Activated CD8-positive, alpha-beta memory T cell treated with anti-CD3 and anti-CD28 coated beads, Interleukin-2, amount 50 U/mL, for 48 hours (primary cell): ENCODE measurements at places on chromosomes 4 and X.
A peak's percentile ranks its signal among the peaks of the same experiment; 100 is the strongest.

DNA sequence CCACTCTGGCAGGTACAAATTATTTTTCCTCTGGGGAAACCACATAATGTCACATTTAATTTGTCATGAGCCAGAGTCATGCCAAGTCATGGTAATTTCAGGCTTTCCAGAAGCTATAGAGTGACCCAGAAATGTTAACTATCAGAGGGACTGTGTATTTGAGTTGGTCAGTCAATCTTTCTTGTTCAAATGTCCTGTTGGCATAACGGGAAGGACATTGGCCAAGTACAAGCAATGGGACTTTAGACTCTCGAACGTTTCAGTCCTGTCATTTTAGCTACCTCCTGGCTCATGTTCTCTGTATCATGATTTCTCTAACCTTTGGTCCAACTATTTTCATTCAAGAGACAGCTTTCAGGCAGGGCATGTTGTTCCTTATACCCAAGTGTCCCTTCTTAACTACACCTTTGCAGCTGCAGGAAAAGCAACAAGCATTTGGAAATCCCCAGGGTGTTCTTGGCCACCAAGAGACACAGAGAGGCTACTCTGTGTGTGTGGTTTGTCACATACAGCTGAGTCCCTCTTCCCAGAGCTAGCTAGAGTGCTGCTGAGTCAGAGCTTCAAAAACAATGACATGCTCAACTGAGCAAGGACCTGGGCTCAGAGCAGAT lies 142.6 kb downstream of the EGF start:
- no peak for DNase-seq

DNA sequence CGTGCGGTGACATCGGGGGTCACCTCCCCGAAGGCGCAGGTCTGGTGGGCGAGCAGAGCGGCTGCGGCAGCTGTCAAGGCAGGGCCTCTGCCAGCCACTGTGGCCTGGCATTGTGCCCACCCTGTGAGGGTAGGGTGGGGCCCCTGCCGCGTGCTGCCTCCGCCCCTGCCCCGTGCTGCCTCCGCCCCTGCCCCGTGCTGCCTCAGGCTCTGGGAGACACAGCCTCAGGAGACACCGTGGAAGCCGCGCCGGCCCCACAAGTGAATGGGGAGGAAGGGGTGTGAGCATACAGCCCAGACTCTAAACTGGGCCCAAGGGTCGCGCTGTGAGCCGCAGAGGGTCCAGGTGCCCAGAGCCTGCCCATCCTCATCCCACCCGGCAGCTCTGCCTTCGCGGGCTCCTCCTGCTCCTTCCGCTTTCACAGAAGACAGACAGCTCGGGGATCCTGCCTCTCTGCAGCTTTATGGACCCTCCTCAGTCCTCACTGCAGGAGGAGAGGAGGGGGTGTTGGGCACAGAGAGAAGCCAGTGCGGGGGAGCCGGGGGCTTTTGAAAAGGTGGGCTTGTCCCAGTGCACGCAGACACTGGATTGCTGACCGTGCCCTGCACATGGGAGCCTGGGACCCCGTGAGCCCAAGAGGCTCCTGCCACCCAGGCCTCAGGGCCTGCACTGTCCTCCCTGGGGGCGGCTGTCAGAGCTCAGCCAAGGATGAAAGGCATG lies 27.4 kb downstream of the PCGF3 start:
- DNase-seq, result no peak

- no peak for DNase-seq
Measured at GRCh38 chrX:109774136-109774535, 41.1 kb upstream of the ACSL4 start.

- no peak for DNase-seq
Measured at GRCh38 chrX:150406596-150406995, 43.5 kb downstream of the MAMLD1 start.

- no peak for DNase-seq
Measured at GRCh38 chr4:81040012-81040659, 9.6 kb downstream of the BMP3 start.

- no peak for DNase-seq
Measured at GRCh38 chrX:22968494-22968893, 31.3 kb upstream of the DDX53 start.

- no peak for DNase-seq
Measured at GRCh38 chr4:17376205-17376604, 135.7 kb downstream of the QDPR start.

GRCh38 chrX:94515009-94515408 lies 841.0 kb downstream of the FAM133A start:
- no peak for DNase-seq

DNA sequence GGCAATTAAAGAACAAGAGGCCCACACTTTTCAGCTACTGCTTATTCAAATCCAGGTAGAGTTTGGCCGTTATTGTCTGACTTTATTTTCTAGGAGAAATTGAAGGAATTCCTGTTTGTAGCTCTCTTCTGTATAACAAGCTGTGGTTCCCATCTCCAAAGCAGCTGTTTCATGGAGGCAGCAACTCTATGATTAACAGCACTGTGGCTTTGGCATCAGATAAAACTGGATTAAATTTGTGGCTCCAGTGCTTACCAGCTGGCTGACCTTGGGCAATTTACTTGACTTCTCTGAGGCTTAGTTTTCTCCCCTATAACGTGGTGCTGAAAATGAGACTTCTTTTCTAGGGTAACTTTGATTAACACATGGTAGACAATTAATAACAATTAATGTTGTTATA lies 28.1 kb downstream of the SLC30A9 start:
- DNase-seq, result no peak

- DNase-seq, result peak; percentile 91
Measured at GRCh38 chrX:69538321-69538876, 34.3 kb downstream of the NALF2 start.

GRCh38 chr4:13483136-13483767 lies 888 bp downstream of the RAB28 start:
- no peak for DNase-seq

GRCh38 chr4:143240939-143241679 lies 56.4 kb downstream of the USP38 start:
- DNase-seq, result no peak

DNA sequence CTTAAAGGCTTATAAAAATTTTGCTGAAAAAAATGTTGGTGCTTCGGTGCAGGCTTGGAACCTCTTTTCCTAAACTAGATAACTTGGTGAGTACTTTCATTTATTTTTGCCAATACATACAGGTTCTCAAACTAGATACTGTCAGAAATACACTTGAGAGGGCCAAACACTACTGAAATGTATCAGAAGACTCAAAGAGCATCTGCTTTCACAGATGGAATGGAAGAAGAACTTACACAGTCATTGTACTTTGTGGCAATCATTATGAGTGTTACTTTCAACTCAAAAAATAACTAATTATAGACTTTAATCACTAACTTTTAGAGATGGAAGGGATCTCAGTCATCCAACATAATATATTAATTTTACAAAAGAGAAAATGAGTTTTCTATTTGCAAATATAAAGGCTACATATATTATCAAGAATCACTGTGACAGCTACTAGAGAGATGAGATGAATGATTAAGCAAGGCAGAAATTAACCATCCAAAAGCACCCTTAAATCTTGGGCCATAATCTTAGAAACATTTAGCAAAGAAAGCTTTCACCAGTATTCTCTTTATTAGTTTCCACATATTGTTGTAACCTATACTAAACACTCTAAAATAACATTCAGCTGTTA lies 1.0 kb downstream of the ENAM start:
- DNase-seq, result no peak

GRCh38 chrX:149938881-149939654 lies 777 bp upstream of the EOLA2 start:
- DNase-seq, result peak; percentile 89

DNA sequence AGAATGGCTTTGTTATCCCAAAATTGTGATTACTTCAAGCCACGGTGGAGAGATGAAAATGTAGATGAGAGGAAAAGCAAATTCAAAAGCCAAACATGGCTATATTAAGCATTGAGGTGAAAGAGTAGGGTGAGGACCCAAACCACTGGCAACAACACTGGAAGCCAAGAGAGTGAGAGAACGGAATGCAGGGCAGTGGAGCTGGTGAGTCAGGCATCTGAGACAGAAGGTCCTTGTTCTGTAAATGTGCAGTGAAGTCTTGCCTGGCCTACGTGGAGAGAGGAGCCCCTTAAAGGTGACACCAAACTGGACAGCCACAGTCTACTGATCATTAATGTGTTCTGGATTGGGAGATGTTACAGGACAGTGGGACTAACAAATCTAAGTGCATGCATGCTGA lies 22.8 kb upstream of the SEC24B start:
- DNase-seq, result no peak

DNA sequence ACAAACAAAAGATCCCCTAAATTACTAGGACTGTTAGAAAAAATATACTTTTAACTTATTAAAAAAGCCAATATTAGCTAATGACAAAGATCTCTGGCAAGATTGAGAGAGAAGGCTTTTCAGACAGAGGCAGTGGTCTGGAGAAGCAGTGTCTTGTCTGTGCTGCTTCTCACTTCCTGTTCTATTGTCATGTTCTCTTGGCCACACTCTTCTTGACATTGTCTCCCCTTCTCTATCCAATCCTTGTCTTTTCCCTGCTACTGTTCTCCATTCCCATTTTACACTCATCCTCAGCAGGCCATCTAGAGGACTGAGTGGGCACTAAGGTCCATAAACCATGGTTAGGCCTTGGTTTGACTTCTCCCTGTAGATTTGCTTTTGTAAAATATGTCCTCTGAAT lies 14.0 kb upstream of the TAPT1 start:
- no peak for DNase-seq

DNA sequence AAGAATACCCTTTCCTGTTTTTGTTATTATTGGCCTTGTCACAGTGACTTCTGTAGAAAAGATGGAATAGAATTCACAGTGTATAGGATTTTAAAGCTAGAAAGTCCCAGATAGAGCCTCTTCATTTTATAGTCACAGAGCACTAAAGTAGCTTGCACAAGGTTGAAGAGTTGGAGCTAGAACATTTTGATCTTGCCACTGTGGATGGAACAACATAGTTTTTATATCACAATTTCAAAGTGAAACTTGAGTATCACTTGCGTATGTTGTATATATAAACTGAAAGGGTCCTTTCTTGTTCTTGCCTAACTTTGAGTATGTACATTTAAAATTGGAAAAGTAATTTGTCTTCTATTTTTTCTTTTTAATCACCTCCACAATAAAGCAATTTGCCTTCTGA lies 2.7 kb downstream of the USO1 start:
- DNase-seq, result no peak

DNA sequence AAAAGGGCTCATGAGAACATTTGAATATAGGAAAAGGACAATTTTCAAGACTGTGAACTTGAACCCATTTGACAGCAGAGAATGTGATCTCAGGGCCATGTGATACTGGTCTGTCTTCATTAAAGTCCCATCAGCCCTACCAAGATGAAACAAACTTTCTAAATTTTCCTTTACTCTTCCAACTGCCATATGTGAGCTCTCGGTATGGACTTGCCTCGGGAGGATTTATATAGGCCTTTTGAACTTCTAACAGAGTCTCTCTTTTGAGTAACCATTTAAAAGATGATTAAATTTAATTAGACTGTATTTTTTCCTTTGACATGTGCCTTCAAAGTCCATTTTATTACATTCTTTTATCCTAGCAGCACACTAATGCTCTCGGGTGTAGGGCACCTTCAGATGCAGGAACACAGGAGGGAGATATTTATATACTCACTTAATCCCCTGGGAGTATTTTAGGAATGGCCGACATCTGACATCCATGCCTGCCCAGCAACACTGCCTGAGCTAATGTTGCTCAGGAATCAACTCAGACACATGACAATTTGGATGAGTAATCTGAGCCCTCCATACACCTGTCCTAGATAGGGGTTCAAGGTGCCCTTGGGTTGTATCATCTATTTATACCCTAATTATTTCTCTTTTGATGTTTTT lies 155.0 kb downstream of the SLC7A11 start:
- no peak for DNase-seq

DNA sequence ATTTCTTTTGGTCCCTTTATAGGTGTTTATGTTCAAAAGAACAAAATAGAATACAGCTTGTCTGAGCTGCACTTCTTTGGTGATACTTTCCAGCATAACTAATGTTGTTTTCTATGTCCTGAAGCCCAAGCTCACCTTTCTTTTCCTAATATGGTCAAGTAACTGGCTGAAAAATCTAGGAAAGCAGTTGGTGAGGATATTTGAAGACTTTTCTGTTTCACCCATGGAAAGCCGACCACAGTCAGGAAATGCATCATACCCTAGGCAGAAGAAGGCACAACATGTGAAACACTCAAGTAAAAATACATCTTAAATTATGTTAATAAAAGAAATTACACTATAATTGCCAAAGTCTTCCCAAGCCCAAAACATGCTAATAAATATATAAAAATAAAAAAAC lies 337.0 kb downstream of the PDGFC start:
- no peak for DNase-seq

DNA sequence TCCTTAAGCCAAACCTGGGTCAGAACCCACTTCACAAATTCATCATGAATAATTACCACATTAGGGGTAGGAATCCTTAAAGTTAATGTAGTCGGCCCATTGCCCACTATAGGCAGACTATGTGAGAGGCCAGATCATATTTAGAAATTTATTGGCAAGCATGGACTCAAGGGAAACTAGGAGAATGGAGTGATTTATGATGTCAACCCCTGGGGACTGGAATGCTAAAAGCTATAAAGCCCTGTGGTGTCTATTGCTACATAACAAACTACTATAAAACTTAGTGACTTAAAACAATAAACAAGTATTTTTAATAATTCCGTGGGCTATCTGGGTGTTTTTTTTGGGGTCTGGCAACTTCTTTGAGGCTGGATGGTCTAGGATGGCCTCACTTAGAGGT lies 93.9 kb downstream of the PPP1R2C start:
- no peak for DNase-seq

- no peak for DNase-seq
Measured at GRCh38 chr4:40937140-40937725, 187.5 kb downstream of the NSUN7 start.

- no peak for DNase-seq
Measured at GRCh38 chr4:2663275-2663674, 92.9 kb downstream of the TNIP2 start.

GRCh38 chrX:55213381-55213780 lies 6.8 kb upstream of the PAGE5 start:
- no peak for DNase-seq

DNA sequence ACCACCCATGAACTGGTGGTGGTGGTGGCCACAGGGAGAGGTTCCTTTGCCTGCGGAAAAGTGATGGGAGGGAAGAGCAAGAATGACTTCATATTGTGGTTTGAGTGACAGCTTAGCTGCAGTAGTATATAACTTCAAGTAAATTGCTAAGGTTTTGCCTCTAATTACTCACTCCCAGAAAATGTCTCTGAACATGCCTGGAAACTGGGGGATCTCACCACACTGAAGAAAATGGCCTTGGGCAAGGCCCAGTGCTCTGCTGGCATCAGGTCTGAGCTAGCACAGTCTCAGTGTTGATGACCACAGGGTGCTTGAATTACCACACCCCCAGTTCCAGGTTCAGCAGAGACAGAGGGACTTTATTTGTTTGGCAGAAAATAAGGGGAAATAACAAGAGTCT lies 2085.4 kb downstream of the ARAP2 start:
- DNase-seq, result no peak

- peak; percentile 48 for DNase-seq
Measured at GRCh38 chr4:182144626-182145333, 98.4 kb upstream of the TENM3 start.
